ENCODE measurements at places on chromosomes 16 and 17. TPM values are rescaled to one million over a fixed set of nuclear protein-coding genes. Genes with fewer than 3 reads are reported as not detected.

DNA sequence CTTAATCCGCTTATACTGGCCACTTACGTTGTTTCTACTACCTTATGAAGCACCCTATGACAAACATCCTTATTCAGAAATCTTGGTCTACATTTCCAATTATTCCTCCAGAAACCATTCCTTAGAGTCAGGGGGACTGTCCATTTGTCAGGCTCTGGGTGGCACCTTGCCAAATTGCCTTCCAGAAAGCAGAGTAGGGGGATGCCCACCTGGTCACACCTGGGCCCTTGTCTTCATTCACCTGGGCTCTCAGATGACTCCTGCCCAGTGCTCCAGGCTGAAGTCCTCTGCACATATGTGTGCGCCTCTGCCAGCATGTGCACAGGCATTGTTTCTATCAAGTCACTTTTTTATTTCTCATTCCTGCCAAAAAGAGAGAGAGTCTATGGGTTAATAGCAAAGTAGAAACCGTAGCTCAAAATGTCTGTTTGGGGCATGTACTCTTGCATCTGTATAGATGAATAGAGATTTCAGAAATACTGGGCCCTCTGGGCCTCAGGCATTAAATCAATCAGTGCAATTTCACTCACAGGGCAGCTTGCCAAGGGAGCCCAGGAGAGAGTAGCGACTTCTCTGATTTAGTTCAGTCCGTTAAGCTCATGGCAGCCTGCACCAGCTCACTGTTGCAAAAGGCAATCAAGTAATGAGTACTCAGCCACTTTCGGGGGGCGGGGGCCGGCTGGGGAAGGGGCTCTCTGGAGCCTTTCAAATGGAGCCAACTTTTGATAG lies 104.7 kb downstream of the SOCS1 start:
- DNase-seq: no peak

GRCh38 chr16:9706217-9706836 lies 475.9 kb downstream of the GRIN2A start:
- DNase-seq: no peak

DNA sequence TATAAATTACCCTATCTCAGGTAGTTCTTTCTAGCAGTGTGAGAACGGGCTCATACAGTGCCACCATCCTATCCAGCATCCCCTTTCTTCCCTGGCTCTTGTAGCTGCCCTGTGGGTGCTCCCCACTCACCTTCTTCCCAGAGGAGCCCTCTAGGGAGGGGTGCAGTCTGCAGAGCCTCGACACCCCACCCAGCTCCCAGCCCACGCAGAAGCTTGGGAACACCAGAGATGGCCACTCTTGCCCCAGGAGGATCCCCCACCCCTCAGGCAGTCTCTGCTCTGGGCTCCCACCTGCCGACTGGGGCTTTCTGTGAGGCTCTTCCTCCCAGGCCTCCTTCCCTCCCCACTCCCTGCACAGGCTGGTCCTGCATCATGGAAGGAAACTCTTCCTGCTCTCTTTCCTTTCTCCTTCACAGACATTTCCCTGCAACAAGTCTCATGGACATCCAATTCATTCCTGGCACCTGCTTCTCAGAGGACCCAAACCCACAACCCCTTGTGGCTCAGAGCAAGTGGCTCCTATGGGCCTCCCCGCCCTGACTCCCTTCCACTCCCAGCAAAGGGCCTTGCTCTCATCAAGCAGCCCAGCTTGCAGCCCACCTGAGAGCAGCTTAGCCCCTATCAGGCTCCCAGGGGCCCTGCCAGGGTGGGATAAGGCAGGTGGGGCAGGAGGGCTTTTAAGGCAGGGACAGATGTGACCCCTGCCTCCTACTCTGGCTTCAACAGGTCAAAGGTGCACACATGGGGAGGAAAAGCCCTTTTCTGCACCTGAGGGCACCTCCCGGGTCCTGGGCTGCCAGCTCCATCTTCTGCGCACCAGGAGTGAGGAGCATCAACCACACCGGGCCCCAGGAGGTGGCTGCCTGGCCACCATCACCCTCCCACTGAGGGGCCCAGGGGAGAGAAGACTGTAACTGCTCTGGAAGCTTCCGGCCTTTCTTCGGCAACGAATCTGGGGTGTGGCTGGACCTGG lies 263.8 kb upstream of the TNRC6C start:
- no peak for DNase-seq

DNA sequence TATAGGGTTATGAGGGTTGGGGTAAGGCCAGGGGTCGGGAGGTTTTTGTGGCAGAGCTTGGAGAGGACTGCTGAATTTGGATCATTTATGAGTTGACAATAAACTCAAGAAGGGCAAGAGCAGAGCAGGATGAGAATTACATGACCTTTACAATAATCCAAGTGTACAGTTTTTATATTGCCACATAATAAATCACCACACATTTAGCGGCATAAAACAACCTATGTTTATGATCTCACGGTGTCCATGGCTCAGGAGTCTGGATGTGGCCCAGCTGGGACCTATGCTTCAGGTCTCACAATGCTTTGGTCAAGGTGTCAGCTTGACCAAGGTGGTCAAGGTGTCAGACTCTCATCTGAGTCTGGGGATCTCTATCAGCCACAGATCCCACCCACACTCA lies 118.3 kb upstream of the WSCD1 start:
- DNase-seq: no peak

- DNase-seq: no peak
These were observed 43.8 kb downstream of the PITPNM3 start for GRCh38 chr17:6512552-6512951.

DNA sequence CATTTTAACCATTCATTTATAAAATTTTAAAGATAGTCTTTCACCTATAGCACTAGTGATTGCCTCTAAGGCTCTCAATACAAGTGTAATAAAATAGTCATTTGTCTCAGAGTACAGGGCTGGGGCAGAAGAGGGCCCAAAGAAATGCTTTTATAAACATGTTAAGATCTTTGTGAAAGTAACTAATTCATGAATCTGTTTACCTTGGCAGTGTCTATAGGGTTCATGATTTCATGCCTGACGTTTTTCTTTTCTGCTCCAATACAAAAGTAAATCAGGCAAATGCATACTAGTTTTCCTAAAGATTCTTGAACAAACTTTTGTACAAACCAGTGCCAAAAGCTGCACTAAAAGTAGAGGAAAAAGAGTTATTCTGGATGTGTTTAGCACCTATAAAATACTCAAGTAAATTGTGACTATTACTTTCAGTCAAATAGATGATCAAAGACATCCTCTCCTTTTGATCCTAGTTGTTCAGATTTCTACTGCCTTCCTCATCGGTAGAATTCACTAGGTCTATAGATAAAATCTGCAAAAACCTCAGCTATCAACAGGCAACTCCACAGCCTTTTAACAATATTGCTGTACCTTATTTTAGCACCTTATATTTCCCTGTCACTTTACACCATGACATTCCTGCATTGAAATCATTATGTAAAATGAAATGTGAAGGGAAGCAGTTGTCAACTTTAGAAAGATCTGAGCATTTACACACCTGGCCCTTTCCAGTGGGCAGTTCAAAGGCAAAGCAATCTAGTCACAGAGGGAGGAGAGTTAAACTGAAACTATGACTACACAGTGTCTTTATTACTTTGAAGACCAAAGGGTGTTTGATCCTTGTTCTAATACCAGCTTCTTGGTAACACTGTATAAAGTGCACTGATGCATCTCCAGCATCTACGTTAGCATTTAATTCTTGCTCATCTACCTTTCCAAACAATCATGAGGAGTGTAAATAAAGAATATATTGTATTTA lies 100.0 kb upstream of the MED13 start:
- no peak for DNase-seq

ARMC7 gene
- 7.1 TPM for polyA plus RNA-seq

DNA sequence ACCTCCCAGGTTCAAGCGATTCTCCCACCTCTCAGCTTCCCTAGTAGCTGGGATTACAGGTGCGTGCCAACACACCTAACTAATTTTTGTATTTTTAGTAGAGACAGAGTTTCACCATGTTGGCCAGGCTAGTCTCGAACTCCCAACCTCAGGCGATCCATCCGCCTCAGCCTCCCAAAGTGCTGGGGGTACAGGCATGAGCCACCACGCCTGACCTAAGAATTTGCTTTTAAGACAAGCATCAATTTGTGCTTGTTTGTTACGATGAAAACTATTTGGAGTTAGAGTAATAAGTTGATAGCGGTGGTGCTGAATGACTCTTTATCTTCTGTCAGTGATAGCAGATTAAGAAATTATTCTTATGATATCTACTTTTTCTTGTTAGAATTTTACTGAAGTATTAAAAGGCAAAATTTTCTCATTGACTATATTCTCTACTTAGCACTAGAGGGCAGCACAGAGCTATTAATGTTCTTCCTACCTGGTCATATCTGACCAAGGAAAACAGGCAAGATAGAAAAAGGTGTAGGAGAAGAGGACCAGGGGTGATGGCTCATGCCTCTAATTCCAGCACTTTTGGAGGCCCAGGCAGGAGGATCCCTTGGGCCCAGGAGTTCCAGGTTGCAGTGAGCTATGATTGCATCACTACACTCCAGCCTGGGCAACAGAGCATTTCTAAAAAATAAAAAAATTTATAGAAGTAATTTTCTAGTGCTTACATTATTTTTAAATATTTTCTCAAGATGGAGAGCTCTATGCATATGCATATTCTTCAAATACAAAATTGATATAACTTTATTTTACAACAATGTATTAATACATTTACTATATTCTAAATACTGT lies 24.5 kb downstream of the STXBP4 start:
- peak; percentile 48 for DNase-seq

KRTAP3-1 gene
- polyA plus RNA-seq: not detected

JPH3 gene
- polyA plus RNA-seq: 0.38 TPM

PRR35 gene
- polyA plus RNA-seq: not detected

- no peak for DNase-seq
These were observed 536.3 kb upstream of the EEF2KMT start for GRCh38 chr16:5633845-5634440.

TSPAN10 gene
- polyA plus RNA-seq: 0.53 TPM

NTN3 gene
- polyA plus RNA-seq: 2.1 TPM

XYLT1 gene
- polyA plus RNA-seq: 6.7 TPM

- DNase-seq: no peak
These were observed 171.1 kb downstream of the TANC2 start for GRCh38 chr17:63137163-63137562.

- DNase-seq: no peak
These were observed 86.5 kb upstream of the LHX1 start for GRCh38 chr17:36850790-36851189.

DNA sequence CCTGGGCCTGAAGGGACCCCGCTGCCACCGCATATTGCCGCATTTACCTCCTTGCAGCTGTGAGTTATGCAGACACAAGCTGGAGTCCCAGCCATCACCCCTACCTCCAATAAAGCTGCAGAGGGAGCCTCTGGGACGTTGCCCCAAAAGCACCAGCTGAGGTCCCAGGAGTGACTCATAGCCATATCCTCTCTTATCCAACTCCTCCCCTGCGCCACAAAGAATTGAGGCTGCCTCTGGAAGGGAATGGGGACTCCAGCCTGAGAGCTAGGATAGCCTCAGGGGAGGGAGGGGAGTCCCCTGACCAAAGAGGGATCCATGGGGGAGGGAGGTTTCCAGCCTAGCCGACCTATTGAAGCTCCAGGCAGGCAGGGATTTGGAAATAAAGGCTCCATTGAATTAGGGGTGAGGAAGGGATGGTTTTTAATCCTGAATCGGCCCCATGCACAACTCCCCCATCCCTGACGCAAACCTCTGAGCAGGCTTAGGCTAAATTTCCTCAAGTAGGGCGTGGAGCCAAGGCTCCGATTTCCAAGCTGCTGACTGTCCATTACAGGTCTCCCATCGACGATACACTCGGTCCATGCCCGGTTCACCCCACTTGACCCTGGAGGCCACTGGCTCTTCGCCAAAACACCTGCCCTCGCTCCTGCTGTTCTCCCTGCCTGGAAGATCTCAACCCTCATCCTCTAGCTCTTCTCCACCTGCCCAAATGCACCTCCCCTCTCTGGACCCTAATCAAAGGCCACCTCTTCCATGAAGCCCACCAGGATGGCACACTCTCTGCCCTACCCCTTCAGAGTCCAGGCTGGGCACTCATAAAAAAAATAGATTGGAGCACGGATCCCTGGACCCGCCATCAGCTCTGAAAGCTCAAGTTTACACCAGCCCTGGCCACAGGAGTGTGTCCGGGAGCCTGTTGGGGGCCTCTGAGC lies 27.5 kb downstream of the PIMREG start:
- no peak for DNase-seq

- no peak for DNase-seq
These were observed 16.7 kb downstream of the MMP28 start for GRCh38 chr17:35778641-35779196.

DNA sequence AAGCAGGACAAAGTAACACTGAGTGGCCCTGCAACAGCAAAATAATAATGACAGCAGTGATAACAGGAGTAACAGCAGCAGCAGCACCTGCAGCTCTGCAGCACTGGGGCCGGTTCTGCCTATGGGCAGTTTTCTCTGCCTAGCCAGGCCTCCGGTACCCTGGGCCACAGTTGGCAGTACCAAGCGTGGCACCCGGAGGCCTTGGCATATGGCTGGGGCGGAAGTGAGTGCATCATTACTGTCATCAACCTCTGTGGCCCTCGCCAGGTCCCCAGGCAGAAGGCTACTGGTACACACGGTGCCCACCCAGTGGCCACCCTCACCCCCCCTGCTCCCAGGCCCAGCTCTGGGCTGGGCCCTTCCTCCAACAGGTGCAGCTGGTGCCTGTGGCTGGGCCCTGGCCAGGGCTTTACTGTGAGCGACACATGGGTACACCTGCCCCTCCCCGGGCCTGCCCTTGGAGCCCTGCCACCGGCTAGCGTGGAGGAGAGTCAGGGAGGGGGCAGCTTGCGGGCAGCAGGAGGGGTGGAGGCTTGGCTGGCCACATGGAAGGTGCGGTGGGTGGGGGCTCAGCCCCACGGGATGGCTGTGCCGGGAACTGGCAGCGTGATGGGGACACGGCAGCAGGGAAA lies 3.0 kb downstream of the KCNJ12 start:
- no peak for DNase-seq

DNA sequence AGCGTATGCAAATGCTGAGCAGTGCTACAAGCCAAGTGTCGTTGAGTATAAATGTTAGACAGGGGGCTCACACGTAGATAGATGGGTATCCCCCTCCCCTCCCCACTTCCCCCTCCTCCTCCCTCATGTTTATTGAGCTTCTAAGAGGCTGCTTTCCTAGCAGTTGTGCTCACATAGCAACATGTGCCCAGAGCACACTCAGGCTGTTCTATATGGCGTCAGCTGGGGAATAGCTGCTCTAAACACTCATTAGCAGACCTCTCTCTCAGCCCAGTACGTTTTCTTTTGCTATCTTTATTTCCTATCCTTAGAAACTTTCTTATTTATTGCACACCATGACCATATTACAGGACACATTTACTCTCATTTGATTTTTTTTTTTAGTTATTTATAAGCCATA lies 1.8 kb downstream of the KCNJ2 start:
- DNase-seq: peak; percentile 12

SPOP gene
- polyA plus RNA-seq: 46.6 TPM

ABI3 gene
- polyA plus RNA-seq: 4.2 TPM

ABCC11 gene
- 0.54 TPM for polyA plus RNA-seq

DUSP3 gene
- 103 TPM for polyA plus RNA-seq

GDPD3 gene
- 4.3 TPM for polyA plus RNA-seq

- DNase-seq: no peak
These were observed 1.2 kb upstream of the ZFPM1 start for GRCh38 chr16:88451586-88452481.

DNA sequence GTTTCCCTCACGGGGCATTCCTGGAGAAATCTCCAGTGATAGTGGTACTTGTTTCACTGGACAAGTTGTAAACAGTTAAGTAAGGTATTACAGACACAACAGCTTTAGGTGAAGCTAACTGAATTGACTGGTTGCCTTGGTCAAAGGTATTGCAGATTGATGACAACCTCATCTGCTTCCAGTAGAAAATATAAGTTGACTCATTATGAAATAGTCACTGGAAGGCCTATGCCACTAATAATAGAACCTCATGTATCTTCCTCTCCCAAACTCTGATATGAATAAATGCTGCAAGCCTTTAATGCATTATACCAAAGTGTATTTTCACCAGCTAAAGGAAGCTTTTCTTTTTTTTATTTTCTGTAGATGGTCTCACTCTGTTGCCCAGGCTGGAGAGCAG lies 44.8 kb downstream of the GLG1 start:
- no peak for DNase-seq

OTOP2 gene
- polyA plus RNA-seq: not detected
